ENCODE measurements at places on chromosomes 2 and 18.

DNA sequence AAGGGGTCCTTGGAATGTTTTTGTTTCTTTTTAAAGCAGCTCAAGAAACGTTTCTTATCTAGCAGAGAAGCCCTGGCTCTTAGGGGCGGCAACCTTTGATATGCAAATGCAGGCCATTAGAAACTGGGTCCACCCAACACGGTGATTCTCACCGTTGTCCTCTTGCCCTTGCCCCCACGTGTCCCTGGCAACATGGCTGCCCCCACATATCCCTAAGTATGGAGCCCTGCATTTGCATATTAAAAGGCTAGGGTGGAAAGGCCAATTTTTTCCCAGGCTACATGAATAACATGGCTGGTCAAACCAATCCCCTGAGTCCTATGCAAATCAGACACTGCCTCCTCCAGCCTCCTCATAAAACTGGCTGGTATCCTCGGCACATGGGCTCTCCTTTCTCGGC, 230.1 kb upstream of the SPOPL start:
- no peak for DNase-seq

DNA sequence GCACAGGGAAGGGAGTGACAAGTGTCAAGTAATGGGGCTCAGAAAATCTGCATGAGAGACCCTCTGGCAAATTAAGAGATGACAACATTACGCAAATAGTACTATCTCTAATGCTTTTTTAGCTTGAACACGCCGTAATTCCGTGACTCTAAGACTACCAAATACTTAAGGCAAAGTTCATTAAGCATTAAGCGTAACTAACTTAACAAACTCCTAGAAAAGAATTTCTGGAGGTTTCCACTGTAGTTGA, 1.2 kb downstream of the APOB start:
- no peak for DNase-seq

DNA sequence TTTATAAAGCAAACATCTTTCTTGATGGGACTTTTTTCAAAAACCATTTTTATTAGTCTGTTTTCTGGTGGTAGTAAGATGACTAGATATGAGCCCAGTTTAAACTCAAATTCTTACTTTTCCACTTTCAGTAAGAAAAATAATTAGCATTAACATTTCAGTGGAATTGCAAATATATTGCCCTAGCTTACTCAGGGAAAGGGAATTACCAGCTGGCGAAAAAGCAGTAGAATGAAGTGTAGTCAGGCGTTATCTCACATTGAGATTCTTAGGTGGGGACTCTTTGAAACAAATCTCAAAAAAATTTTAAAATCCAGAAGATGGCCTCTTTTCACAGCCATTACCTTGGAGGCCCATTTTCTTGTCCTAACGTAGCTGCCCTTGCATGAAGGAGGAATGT, 65.8 kb downstream of the CRIM1 start:
- no peak for DNase-seq

GRCh38 chr2:241895712-241896641, 26.4 kb downstream of the RTP5 start:
- DNase-seq, result peak; percentile 2

DNA sequence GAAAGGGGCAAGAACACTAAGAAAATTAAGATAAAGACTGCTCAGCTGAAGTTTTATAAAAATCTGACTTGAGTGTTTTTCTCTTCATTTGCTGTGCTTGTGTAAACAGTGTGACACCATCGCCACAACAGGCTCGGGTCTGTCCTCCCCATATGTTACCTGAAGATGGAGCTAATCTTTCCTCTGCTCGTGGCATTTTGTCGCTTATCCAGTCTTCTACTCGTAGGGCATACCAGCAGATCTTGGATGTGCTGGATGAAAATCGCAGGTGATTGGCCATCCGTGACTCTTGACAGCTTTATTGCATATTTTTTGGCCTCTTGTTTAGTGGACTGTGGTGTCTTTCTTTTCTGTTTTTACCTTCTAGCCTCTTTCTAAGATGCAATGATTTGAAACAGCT, 22.1 kb downstream of the MFF start:
- DNase-seq, result no peak

- DNase-seq, result no peak
Measured at GRCh38 chr2:22694856-22695255, 690.1 kb upstream of the KLHL29 start.

- peak; percentile 26 for DNase-seq
Measured at GRCh38 chr18:76847916-76848315, 25.6 kb downstream of the ZNF236 start.

GRCh38 chr2:17136877-17137276, 381.4 kb downstream of the RAD51AP2 start:
- peak; percentile 43 for DNase-seq

DNA sequence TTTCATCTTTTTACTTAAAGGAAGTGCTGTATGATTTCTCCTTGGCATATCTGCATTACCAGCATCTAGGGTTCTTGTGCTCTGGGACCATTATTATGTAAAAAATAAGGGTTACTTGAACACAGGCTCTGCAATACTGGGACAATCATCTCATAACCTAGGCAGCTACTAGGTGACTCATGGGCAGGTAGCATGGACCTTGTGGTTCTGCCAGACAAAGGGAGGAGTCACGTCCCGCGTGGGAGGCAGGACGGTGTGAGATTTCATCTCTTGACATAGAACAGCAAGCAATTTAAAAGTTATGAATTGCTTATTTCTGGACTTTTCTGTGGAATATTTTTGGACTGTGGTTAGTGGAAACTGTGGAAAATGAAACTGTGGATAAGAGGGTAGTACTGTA, 34.1 kb downstream of the ASAP2 start:
- no peak for DNase-seq

GRCh38 chr2:199462956-199463692, 5.4 kb upstream of the SATB2 start:
- DNase-seq, result peak; percentile 66

DNA sequence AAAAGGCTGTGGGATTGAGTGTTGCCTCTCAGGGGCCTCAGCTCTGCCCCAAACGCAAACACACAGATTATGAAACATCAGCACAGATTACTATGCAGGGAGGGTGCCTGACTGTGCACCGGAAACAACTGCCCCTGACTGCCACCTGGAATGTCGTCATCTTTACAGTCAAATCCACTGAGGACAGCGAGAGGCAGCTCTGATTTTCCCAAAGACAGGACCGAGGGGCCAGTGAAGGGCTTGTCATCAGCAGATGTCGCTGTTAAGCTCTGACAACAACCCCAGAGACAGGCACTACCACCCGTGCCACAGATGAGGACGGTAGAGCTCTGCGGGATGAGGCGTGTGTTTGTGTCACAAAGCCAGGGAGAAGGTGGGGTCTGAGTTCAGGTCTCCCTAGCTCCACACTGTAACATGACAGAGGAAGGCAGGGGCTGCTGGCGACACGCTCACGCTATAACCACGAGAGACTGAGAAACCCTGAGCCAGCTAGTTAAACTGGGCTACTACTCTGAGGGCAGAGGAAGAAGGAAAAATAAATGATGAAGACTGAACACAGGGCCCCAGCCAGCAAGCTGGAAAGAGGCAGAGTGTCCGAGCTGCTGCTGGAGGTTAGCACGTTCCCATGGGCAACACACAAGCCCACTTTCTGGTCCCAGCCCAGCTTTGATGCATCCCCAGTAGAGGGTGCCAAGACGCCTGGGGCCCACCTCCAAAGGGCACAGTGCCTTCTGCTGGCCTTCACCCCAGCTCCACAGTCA, 47.0 kb downstream of the PARD6G start:
- no peak for DNase-seq

DNA sequence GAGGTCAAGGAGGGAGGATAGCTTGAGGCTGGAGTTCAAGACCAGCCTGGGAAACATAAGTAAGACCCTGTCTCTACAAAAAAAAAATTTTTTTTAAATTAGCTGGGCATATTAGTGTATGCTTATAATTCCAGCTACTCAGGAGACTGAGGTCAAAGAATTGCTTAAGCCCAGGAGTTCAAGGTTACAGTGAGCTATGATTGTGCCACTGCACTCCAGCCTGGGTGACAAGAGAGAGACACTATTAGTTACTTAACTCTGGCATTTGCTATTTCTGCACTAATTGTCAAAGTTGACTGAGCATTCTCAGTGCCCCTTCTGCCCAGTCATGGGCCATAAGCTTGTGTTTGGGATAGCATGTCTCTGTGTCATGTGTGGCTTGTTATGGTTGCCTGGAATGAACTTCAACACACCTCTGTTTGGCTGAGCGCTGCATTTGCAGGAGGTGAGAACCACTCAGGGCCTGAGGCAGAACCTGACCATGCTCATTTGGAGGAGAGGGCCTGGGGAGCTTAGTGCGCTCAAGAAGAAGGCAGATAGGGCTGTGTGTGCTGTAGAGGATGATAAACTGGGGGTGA, 77.7 kb downstream of the SH3RF3 start:
- no peak for DNase-seq

GRCh38 chr2:36473230-36473629, 117.7 kb downstream of the CRIM1 start:
- no peak for DNase-seq

DNA sequence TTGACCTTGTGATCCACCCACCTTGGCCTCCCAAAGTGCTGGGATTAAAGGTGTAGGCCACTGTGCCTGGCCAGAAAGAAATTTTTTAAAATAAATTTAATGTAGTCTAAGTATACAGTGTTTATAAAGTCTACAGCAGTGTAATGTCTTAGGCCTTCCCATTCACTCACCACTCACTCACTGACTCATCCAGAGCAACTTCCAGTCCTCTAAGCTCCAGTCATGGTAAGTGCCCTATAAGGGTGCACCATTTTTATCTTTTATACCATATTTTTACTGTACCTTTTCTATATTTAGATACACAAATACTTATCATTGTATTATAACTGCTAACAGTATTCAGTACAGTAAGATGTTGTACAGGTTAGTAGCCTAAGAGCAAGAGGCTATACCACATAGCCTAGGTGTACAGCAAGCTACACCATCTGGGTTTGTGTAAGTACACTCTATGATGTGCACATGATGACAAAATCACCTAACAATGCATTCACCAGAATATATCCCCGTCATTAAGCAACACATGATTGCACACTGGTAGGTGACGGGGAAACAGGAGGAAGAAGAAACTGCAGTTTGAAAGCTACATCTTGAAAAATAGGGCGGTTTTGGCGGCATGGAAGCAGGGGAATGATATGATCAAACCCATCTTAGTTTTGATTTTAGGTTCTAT, 105.1 kb upstream of the ITGB6 start:
- no peak for DNase-seq

DNA sequence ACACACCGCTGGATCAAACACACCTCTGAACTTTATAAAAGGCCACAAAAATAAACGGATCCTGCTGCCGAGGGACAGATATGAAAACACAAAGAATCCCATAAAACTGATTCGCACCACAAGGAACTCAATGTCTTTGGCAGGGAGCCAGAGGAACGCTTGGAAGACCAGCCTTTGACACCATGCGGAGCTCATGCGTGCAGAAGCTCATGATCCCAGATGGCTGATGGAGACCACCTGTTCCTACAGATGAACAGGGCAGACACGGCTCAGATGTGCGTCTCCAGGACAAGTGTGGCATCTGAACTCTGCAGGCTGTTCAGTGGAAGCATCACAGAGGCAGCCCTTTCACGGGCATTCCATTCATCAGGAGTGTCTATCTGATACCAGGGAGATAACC, 24.9 kb downstream of the COPS9 start:
- peak; percentile 67 for DNase-seq

GRCh38 chr2:175064797-175065196, 59.6 kb upstream of the CHN1 start:
- no peak for DNase-seq

GRCh38 chr2:213004197-213004821, 147.1 kb downstream of the IKZF2 start:
- no peak for DNase-seq

DNA sequence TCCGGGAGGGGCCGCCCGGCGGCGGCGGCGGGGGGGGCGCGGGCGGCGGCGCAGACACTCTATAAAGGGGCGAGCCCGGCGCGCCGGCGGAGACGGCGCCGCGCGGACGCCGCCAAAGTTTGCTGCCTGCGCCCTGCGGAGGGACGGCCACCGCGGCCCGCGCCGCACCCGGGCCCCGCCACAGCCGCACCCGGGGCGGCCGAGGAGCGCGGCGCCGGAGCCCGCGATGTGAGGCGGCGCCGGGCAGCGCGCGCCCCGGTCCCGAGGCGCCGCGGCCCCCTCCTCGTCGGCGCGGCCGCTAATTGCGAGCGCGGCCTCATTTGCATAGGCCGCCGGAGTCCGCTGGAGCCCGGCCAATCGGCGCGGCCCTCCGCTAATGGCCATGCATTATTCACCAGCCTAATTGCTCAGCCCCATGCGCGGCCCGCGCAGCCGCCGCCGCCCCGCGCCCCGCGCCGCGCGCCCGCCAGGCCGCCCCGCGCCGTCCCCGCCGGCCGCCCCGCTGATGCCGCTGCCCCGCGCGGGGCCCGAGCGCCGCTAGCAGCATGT, at the start of gene SALL3:
Gene SALL3 (plus strand): TSS at position 89 of the 549 bp plus-strand sequence. CDS start 457 bp downstream, at position 546.
- peak; percentile 88 for DNase-seq

Data from NCI-H69 (cell line).